ENCODE measurements at places on chromosomes 6 and 20.

- DNase-seq = no peak
Measured at GRCh38 chr6:119760046-119760445, 410.5 kb upstream of the MAN1A1 start.

GRCh38 chr6:53805725-53806124, 10.9 kb downstream of the LRRC1 start:
- DNase-seq = no peak

DNA sequence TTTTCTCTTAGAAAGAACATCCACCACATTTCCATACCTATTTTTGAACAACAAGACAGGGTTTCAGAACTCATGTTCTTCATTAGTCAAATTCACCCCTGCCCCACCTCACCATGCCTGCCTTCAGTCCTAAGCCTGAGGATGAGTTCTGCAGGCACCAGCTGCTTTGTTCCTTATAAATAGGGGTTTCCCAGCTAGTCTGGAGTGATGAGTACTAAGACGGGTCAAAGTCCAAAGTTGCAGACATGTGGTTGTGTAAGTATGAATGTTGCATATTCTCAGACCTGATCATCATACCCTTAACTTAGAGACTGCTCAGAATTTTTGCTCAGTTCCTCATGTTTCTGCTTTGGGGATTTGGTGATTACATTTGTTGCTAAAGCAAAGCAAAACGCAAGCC, 257.7 kb upstream of the CDYL start:
- DNase-seq = peak; percentile 58

- no peak for DNase-seq
Measured at GRCh38 chr6:77133031-77133430, 330.3 kb downstream of the HTR1B start.

DNA sequence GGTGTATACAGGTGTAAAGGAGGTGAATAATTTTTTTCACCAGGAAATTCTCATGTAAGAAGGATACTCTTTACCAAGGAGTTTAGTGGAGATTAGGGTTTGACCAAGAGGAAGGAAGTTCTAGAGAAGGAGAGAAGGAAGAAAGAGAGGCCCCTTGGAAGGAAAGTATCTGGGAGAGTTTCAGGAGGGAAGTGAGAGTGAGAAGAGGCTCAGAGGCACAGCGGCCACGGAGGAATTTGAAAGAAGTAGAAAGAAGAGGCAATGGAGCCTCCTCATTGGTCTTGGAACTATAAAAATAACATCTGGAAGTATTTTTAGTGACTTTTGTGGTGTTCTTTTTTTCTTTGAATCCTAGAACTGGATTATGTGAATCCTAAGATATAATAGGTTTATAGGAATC, 50.8 kb upstream of the MCUR1 start:
- no peak for DNase-seq

- no peak for DNase-seq
Measured at GRCh38 chr6:20483887-20484497, 50.3 kb upstream of the CDKAL1 start.

- DNase-seq = no peak
Measured at GRCh38 chr20:15561707-15562404, 1011.4 kb downstream of the KIF16B start.

DNA sequence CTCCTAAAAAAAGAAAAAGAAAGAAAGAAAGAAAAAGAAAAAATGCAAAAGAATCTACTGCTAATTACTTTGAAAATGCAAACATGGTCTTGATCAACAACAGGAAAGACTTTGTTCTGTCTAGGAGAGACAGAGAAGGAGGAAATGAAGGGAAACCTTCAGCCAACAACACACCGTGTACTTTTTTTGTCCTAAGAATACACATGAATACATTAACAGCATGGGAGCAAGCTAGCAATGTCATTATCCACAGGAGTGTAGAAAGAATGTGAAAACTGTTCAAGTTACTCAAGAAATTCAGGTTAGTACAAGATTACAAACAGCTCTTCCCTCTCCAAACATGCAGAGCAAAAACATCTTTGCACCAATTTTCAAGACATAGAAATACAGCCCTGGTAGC, 326.3 kb downstream of the UBE3D start:
- no peak for DNase-seq

DNA sequence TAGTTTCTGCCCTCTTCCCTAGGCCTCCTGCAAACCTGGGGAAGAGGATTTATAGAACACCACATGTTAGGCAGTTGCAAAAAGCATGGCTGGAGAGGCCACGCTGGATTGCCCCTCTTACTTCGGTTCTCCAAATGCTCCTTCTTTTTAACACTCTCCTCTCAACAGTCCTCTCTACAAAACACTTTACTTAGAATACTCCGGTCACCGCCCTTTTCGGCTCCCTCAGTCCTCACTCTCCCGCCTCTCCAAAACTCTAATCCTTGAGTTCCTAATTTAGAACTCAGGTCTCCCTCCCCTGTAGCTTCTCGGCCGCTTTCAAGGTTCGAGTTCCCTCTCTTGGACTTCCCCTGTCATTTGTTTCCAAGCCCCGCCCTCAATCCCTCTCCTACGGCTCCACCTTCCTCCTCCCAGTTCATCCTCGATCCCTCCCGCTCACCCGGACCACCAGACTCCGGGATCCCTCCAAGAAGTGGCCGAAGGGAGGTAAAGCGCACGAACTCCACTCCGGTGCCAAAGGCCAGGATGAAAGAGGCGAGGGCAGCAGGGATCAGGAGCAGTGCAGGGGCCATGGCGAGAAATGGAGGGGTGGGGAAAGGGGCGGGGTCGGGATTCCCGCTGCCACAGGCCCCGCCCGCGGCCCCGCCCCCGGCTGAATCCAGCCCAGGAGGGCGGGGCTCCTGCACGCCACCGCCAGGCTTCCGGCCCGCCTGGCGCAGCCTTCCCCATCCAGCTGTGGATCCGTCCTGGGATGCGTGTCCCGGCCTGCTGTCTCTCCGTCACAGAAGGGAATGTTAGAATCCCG, at the start of gene NRM:
Gene NRM, minus strand, starts transcription at position 582 of the 805 bp plus-strand sequence. Its CDS starts 10 bp downstream, at position 572.
- DNase-seq = peak; percentile 92

GRCh38 chr20:63706027-63706695, 1.6 kb downstream of the ARFRP1 start:
- DNase-seq = no peak

DNA sequence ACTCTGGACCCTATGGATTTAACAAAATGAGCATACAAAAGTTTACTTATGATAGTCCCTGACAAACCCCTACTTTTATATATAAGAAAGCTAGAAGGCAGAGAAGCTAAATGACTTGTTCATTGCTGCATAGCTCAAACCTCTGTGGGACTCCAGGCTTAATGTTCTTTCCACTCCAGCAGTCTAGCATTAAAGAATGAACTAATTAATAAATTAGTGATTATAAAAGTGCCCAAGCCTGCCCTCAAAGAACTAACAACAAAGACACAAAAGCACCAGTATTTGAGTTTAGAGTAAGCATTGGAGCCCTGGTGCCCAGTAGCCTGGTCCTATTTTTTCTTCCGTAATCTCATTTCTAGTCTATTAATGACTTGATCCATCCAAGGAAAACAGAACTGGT, 59.9 kb downstream of the LAMA4 start:
- DNase-seq = no peak

DNA sequence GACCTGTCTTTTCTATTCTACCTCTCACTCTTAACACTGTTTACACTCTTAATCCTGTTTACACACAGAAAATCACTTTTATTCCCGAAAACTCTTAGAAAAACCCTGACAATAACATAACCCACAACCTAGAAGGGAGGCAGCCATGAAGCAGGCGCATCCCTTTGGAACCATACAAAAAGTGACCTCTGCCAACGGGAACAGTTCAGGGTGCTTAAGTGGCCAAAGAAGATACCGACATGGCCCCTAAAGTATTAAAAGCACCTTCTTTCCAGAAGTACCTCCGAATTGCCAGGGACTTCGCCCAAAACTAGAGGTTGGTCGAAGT, 490 bp downstream of the MMUT start:
- DNase-seq = peak; percentile 3

DNA sequence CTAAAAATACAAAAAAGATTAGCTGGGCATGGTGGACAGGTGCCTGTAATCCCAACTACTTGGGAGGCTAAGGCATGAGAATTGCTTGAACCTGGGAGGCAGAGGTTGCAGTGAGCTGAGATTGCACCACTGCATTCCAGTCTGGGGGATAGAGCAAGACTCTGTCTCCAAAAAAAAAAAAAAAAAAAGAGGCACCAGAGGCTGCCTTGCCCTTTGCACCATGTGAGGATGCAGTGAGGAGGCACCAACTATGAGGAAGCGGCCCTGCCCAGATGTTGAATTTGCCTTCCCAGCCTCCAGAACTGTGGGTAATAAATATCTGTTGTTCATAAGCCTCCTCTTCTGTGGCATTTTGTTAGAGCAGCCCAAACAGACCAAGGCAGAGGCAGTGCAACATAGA, 54.4 kb downstream of the ALDH5A1 start:
- no peak for DNase-seq
